Stimulated activated effector memory CD8-positive, alpha-beta T cell treated with anti-CD3 and anti-CD28 coated beads, Interleukin-12 subunit alpha, Interleukin-12 subunit beta, amount 100 ng/mL, for 72 hours (primary cell): ENCODE measurements at places on chromosomes 1 and 21.

DNA sequence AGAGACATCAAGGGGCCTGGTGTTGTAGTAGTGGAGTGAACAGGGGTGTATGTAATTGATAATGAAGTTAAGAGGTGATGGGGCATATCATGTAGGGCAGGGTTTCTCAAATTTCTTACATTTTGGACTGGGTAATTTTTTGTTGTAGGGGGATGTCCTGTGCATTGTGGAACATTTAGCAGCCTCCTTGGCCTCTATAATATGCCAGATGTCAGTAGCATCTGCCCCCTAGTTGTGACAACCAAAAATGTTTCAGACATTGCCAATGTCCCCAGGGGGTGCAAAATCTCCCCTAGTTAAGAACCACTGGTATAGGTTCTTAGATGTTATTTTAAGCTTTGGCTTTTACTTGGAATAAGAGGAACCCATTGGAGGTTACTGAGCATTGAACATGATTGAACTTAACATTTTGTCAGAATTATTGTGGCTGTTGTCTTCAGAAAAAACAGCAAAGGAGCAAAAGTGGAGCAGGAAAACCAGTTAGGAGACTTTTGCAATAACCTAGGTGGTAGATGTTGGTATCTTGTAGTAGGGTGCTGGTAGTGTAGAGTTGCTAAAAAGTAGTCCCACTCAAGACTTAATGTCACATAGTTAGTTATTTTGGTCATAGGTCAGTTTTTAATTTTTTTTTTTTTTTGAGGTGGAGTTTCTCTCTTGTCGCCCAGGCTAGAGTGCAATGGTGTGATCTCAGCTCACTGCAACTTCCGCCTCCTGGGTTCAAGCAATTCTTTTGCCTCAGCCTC is 6.2 kb downstream of the ZNF326 start:
- no peak for DNase-seq

DNA sequence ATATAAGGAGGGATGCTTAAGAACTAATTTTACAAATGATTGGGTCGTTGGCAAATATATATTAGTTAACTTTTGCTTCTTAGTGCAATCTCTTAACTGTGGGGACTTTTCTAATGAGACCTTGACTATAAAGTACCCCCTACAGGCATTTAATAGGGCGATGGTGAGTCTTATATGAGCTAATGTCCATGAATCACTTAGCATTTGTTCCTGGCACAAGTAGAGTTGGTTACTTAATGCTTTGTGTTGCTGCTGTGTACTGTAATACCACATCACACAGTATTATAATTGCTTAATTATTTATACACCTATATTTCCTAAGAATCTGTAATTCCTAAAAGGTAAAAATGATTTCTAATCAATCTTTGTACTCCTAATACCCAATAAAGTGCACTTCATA is 25.3 kb upstream of the TMCO1 start:
- DNase-seq, result no peak

GRCh38 chr1:103937763-103938357 is 188.2 kb downstream of the AMY1C start:
- no peak for DNase-seq

DNA sequence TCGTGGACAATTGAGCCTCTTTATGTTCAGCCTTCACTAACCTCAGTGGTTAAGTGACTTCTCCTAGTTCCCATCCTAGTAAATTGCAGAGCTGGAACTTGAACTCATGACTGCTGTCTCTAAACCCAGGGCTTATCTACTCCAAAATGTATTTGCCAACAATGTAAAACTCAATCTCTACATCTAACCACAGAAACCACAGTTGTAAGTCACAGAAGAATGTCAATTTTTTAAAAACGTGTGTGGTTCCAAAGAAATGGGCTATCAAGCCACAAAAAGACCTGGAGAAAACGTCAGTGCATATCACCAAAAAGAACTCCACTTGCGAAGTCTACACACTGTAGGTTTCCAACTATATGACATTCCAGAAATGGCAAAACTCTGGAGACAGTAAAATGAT is 172.6 kb upstream of the HMCN1 start:
- no peak for DNase-seq

- DNase-seq, result no peak
Observed at GRCh38 chr1:151777317-151777716, 13.0 kb downstream of the TDRKH start.

- DNase-seq, result no peak
Observed at GRCh38 chr21:38834725-38835124, 29.0 kb downstream of the ETS2 start.

- no peak for DNase-seq
Observed at GRCh38 chr1:40362699-40363098, 10.8 kb upstream of the SMAP2 start.

- DNase-seq, result no peak
Observed at GRCh38 chr1:27650539-27651175, 15.7 kb upstream of the FGR start.

DNA sequence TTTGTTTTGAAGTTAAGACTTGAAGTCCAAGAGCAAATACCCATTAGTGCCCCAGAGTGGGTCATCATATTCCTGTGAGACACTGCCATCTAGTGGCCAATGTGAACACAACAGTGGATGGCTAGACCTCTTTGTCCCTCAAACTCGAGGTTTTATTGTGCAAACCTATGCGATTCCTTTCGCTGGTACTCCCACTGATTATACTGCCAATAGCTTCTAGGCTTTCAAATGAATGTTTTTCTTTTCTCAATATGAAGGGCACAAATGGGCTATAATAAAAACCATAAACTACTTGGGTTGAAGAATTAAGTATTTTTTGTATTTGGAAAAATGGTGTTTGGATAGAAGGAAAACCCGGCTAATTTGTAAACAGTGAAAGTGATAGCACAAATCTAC is 100.4 kb upstream of the ZNF281 start:
- DNase-seq, result peak; percentile 81

DNA sequence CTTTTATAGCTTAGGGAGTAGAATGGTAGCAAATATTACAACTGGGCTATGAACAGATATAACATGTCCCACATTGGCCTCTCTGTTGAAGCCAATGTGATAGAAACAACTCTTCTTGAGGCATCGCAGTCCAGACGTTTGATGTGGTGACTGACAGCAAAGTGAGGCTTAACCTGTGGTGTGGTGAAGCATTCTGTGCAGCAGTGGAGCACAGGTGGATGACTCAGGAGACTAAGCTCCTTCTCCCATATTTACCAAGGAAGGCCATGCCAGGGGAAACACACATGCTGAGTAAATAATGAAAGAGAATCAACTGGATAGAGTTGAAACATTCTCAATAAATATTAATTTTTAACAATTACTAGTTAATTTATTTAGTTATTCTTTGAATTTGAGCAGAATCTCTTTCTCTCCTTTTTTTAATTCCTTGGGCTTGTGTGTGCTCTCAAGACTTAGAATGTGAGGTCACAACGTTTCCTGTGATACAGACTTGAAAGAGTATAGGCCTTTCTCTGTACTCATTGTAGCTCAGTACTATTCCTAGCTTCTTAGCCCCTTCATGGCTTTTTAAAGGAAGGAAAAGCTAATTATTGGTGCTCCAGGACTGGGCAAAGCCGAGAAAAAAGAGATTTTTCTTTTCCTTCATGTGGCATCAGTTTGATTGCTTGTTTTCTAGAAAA is 17.6 kb downstream of the CRB1 start:
- no peak for DNase-seq

DNA sequence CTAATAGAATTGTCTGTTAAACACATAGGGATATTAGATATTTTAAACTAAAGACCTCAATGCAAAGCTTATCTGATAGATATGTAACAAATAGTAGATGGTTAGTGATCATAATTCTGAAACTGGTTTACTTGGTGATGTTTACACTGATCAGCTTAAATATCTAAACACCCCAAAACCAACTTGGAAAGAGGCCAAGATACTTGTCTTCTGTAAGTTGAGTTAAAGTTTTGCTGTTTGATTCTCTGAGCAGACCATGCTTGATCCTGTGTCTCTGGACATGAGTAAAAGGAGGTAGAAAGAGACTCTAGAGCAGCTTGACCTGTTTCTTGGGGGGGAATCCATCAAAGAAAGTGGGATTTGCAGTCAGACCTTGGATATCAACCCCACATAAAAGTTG is 107.5 kb downstream of the NEK7 start:
- no peak for DNase-seq

DNA sequence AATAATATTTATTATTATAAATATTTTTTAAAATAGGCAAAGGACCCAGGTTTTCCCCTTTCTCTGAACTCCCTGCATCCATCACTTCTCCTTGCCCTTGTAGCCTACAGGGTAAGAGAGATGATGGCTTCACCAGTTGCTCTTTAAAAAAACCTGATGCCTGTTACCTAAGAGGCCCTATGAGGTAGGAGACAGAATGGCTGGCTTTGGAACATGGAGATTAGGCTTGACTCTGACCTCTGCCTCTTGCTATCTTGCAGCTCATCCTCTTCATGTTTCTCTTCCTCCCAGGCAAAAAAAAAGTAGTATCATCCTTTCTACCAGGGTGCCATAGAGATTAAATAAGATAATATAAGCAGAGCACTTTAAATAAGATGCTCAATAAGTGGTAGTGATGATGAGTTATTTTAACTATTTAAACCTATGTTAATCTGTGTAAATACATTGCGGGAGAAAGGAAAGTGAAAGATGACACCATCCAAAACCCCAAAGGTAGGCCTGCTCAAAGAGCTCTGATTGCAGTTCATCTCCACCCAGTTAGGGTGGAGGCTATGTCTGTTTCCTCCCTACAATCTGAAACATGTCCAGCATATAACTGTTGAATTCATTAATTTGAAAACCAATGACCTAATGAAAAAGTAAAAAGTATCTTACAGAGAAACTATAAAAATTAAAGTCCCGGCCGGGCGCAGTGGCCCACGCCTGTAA is 51.8 kb downstream of the RGS2 start:
- no peak for DNase-seq

- DNase-seq, result no peak
Observed at GRCh38 chr1:205379056-205379455, 22.3 kb upstream of the KLHDC8A start.

DNA sequence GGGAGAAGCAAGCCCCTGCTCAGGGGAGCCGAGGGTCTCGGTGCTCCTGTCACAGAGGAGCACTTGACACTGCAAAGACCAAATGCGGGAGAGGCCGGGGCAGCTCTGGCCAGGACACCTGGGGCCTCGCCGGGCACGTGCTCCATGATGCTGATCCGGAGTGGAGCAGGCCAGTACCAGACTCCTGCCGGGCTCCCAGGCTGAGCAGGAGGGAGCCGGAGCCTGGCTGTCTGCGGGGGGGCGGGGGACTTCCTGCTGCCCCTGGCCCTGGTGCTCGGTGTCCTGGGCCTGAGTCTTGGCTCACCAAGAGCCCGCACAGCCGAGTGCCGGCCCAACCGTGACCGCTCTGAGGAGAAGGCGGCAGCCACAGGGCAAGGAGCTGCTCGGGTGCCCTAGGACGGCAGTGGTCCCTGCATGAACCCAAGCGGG is 38.5 kb upstream of the TMEM52 start:
- DNase-seq, result no peak

GRCh38 chr1:221708987-221709386 is 32.9 kb downstream of the DUSP10 start:
- no peak for DNase-seq

DNA sequence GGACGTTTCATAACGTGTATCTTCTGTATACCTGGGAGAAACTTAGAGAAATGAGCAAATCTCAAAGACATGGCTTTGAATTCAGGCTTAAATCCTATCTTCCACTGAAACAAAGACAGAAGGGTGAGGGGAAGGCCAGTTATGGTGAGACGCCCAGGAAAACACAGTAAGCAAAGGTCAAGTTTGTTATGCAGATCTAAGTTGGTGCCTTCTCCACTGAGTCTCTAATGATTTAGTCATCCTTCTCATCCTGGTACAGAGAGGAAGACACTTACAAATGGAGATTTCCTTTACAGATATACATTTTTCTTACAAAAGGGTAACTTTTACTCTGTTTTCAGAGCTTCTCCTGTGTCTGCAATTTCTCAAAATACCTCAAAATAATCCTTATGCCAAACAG is 64.4 kb downstream of the MAP3K7CL start:
- DNase-seq, result no peak

GRCh38 chr1:236142253-236143103 is at the start of gene GPR137B:
GPR137B (plus strand) TSS chr1:236142539; CDS start chr1:236142623, 84 bp downstream.
- DNase-seq, result peak; percentile 53

DNA sequence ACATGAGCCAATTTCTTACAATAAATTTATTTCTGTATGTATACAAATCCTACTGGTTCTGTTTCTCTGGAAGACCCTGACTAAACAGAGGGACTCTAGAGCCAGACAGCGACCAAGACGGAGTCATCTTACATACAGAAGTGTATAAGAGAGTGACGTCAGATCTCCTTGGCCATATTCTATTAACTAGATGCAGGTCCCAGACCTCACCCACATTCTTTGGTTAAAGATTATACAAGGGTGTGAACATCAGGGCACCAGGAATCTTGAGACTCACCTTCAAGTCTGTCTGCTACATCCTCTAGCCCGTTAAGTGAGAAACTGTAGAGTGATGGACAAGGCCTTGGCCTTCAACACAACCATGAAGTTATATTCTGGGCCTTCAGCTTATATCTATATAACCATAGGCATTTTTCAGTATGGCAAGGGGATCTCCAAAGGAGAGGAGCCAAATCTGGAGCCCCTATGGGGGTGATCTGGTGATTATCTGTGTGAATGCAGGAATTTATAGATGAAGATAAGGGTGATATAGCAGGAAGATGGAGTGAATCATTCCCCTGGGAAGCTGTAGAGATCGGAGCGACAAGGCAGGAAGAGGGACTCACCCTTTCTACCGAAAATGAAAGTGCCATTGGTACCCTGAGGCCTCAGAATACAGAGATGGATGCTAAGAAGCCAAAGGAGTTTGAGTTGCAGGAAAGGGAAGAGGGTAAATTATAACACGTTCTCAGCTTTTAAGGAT is 83.9 kb downstream of the ADAMTS1 start:
- DNase-seq, result no peak

GRCh38 chr1:243963571-243963970 is 87.5 kb upstream of the ZBTB18 start:
- DNase-seq, result no peak

- no peak for DNase-seq
Observed at GRCh38 chr1:210907251-210907805, 226.6 kb downstream of the KCNH1 start.

- DNase-seq, result no peak
Observed at GRCh38 chr1:245155272-245156040, 671 bp downstream of the KIF26B start.

DNA sequence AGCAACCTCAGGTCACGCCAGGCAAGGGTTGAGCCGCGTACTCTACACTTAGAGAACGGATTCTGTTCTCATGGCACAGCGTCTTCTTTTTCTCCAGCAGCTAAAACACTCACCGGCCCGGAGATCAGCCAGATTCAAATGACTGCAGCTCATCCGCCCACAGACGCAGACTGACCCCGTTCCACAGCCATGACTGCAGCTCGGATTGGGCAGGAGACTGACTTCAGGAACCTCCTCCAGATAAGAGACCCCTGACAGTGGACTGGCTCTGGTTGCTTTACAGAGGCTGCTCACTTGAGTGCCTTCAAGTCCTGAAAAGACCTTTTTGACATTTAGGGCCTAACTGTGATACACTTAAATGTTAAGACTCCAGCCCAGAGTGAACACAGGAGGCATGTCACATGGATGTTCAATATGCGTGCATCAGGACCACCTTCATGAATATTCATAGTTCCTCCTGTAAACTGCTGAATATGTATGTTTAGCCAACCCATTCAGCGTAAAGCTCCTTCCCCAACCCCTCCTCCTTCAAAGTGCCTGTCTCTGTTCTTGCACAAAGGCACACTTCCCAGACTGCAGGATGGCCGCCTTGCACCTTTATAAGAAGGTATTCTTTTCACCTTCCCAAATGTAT is 42.6 kb downstream of the BACE2 start:
- no peak for DNase-seq
